ENCODE measurements at places on chromosomes 7 and 10.

GRCh38 chr10:96082748-96083147 lies 39.4 kb downstream of the CCNJ start:
- no peak for DNase-seq

- DNase-seq = no peak
Measured at GRCh38 chr10:77603534-77603927, 34.1 kb downstream of the KCNMA1 start.

DNA sequence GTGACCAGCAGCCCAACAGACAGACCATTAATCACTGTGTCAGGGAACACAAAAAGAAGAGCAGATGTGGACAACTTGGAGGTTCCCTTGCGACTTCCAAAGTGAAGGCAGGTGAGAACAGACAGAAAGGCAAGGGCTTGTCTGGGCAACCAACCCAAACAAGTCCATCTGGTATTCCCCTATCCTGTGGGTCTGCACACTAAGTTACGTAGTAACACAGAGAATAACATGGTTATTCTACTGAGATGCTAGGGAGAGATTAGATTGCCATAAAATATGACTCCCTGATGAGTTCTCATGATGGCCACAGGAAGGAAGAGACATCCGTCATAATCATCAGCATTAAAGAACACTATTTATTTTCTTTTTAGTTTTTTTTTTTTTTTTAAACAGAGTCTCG lies 252.2 kb downstream of the CALN1 start:
- DNase-seq = no peak

GRCh38 chr10:3255075-3255474 lies 82.5 kb upstream of the PITRM1 start:
- no peak for DNase-seq

DNA sequence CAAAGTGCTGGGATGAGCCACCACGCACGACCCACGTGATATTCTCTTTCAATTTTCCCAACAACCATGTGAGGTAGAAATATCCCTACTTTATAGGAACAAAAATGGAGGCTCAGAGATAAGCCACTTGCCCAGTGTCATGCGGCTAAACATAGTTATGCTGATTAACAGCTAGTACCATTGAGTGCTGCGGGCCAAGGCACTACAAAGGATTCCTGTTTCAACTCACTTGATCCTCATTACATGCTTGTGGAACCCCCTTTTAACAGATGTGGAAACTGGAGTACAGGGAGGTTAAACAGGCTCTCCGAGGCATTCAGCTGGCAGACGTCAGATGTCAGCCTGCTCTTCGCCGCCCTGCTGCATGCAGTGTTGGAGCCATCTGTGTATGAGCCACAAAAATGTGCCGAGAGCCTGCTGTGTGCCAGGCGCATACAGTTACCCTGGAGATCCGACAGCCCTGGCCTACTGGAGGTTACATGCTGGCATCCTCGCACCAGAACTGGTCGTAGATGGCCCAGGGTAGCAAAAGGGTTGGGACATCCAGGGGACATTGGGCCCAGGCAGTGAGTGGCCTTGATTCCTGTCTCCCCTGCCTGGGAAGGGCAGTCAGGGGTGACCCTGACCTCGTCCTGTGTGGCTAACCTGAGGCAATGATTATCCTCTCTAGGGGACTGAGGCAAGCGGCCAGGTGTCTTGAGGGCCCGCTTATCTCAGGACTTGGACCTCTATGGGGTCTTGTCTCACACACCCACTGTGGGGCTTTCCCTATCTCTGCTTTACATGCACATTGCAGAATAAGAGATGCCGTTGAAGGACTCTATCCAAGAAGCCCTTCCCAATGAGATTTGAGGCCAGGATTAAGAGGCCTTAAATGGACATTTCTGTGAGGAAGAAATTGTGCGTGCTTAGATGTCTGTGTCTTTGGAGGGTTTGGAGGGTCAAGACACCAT lies 18.5 kb upstream of the SRGN start:
- no peak for DNase-seq

- DNase-seq = no peak
Measured at GRCh38 chr10:110783509-110784107, 88.1 kb upstream of the PDCD4 start.

- no peak for DNase-seq
Measured at GRCh38 chr7:47370461-47371042, 211.4 kb downstream of the TNS3 start.

DNA sequence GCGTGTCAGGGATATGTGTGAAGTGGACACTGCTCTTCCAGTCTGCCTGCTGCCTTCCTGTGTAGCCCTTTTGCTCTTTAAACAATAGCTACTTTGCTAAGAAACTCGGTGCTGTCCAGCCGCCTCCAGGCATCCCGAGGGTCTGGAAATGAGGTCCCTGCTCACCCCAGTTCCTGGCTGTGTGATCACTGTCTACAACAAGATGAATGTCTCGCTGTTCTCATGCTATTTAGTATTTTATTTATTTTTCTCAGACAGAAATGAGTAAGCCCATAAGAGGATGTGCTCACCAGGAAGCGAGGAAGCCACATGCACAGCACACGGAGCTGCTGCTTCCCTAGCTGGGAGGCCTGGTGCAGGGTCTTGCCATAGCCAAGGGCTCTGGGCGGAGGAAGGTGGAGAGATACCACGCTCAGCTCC lies 167.0 kb upstream of the PITRM1 start:
- no peak for DNase-seq

DNA sequence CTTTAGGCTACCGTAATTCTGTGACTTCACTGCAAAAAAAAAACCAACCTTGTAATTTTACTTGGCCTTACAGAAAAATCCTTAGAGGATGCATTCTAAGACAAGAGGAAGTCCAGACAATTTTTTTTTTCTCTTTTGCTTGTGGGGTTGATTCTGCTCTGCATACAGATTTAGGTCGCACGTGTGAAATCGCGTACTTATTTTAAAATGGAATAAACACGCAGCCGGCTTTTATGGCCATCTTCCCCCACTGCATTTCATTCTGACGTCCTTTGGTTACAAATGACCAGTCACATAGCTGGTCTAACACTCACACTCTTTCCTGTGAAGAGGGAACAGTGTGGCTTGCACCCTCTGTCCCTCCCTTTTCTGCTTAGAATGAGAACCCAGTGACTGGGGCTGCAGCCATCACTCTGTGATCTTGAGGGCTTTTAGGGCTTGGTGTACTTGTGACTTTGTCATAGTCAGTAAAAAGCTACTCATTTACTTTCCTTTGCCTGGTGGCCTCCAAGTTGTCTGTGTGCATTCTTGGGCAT lies 63.6 kb upstream of the CARD11 start:
- DNase-seq = no peak

- no peak for DNase-seq
Measured at GRCh38 chr7:132270517-132270916, 305.8 kb downstream of the PLXNA4 start.

- no peak for DNase-seq
Measured at GRCh38 chr7:116630357-116630756, 41.6 kb upstream of the MET start.

GRCh38 chr7:29468196-29468595 lies 95.4 kb upstream of the PRR15 start:
- DNase-seq = no peak

GRCh38 chr7:46007194-46007593 lies 86.1 kb upstream of the IGFBP3 start:
- no peak for DNase-seq

- DNase-seq = no peak
Measured at GRCh38 chr7:121395494-121395960, 581 bp downstream of the FAM3C start.

GRCh38 chr7:36564489-36564888 lies 159.8 kb downstream of the AOAH start:
- no peak for DNase-seq

DNA sequence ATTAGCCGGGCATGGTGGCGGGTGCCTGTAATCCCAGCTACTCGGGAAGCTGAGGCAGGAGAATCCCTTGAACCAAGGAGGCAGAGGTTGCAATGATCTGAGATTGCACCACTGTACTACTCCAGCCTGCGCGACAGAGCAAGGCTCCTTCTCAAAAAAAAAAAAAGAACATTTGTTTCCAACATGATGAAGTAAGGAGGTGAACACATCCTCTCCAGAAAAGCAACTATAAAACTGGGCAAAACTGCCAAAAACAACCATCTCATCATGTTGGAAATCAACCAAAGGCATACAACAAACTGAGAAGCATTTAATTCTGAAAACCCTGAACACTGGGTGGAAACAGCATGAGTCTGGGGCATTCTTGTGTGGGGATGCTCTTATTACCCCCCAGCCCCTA lies 14.3 kb downstream of the PRTFDC1 start:
- no peak for DNase-seq

- no peak for DNase-seq
Measured at GRCh38 chr7:38086857-38087256, 91.2 kb upstream of the STARD3NL start.

DNA sequence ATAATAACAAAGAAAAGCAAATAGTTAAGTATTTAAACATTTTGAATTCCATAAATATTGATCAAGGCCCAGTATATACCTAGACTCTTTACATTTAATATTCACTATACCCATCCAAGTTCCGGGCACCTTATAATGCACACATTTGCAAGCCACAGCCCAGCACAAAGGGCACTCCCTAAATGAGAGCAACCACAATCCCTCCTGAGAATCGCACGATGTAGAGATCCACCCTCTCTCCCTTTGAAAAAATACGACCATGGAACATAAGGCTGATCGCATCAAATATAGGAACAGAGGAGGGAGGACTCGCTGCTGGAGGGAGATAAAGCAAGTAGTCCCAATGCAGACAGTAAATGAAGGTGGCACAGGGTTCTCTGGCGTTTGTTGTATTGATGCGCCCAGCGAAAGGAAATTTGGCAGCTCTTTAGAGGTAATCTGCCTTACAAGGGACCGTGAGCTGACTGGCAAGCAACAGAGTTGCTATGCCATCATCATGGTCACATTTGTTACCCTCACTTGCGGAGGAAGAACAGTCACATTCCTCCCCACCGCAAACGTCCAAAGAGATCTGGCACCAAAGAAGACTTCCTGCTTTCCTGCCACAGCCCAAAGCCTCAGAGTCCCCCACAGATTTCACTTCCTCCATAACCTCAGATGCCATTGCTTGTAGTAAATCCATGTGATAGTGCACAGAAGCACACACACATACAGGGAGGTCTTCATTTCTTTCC lies 16.1 kb upstream of the TAS2R40 start:
- DNase-seq = no peak

DNA sequence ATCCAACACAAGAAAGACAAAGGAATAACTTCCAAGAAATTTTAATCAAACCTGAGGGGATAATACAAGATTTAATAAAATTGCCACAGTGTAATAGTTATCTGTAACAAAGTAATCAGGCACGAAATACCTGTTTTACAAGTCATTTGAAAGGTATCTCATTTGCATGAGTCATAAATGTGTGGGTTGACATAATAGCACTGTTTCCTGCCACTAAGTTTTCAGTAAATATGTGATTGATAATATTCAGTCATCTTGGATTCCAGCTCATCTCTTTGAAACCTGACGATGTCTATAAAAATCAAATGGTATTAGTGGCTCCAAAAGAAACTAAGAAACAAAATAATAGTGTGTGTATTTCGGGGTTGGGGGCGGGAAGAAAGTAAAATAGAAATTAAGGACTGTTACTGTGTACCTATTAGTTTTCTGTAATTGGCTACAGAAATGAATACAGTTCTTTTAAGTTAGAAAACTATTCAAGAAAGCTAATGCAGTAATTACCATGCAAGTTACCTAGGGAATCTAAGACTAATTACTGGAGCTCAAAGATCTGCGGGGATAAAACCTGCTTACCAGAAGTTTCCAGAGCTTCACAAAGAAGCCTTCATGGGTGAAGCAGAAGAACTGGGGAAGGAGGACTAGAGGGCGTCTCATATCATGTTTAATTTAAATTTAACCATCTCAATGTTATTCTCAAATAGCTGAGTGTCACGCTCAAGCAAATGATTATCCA lies 100.7 kb downstream of the ST8SIA6 start:
- no peak for DNase-seq

DNA sequence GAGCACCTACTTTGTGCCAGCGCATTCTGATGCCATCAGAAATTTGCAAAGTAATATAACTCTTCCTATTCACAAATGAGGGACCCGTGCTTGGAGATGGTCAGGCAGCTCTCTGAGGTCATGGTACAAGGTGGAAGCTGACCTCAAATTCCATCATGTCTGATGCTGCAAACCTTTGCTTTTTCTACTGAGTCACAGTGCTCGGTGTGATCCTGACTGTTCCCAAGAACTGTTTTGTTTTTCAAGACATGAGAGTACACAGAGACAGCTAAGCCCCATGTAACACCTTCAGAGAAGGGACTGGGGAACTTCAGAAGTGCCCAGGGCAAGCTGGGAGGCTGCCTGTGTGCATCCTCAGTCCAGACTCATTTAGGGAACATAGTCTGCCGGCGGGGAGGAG lies 111.3 kb downstream of the FRMD4A start:
- DNase-seq = no peak

DNA sequence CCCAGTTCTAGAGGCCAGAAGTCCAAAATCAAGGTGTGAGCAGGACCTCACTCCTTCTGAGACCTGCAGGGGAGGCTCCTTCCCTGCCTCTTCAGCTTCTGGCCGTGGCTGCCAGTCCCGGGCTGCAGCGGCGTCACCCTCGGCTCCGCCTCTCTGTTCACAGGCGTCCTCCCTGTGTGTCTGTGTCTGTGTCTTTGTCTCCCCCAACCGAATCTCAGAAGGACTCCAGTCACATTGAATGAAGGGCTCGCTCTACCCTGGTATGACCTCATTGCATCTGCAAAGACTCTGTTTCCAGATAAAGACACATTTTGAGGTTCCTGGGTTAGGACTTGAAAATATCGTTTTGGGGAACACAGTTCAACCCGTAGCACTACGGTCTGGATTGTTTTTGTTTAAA lies 33.1 kb upstream of the GALNT11 start:
- DNase-seq = no peak

GRCh38 chr7:92466682-92467081 lies 11.1 kb downstream of the ERVW-1 start:
- no peak for DNase-seq

DNA sequence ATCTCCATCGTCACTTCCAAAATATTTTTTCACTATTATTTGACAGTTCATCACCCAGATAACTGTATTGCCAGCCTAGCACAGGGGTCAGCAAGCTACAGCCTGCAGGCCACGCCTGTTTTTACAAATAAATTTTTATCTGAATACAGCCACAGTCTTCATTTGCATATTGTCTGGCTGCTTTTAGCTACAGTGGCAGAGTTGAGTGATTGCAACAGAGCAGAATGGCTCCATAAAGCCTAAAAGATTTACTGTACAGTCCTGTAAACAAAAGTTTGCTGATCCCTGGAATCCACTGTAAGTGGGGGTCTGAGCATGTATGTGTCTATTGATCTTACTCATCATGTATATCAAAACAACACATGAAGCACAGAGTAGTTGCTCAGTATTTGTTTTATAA lies 45.9 kb upstream of the GNAI1 start:
- no peak for DNase-seq

DNA sequence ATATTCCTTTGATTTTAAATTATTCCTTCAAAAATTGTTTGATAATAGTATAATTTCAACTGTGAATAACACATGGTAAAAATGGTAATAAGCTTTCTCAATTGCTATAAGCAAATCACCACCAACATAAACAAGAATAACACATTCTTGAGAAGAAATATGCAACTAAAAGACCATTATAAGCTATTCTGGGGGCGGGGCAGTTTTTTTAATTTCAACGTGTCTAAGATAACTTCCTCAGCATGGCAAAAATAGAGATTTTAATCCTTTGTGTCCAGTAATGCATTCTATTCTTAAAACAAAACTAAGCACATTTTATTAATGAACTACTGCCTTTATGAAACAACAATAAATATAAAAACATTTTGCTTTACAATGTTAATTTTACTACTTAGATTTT lies 1.5 kb downstream of the DNAJC12 start:
- DNase-seq = no peak

Measured in GOT3 (cell line).